ACHN (cell line): ENCODE measurements at places on chromosomes 5 and 9.

DNA sequence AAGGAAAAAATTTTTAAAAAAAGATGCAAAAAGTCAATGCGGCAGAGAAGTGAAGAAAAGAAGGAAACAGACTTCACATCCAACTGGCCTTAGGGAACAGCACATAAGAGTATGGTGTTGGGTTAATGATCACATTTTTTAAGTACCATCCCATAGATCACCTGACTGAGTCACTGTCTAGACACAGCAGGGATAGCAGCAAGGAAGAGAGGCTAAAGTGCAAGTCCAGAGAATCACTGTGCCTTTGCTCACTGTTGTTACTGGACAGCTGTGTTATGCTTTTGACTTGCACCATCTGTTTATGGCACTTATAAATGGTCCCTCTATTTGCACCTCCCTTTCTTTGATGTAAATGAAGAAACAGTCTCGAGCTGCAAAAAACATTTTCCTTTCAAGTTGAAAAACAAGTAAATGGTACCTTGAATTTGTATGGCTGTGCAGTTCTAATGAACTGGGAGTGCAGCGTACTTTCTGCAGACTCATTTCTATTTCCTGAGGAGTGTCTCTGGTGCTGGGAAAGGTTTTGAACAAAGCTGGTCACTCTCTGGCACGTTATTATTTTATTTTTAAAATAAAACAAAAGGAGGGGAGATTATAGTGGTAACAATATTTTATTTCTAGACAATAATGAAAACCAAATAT is 84.2 kb downstream of the TRPM6 start:
- peak; percentile 8 for DNase-seq

GRCh38 chr9:124940521-124940893 is 376 bp downstream of the GOLGA1 start:
- DNase-seq, result no peak

GRCh38 chr9:111525056-111525977 is at the start of gene ZNF483:
Gene ZNF483 (plus strand): TSS chr9:111525179. CDS start chr9:111527396, 2,217 bp downstream.
- peak; percentile 45 for DNase-seq

DNA sequence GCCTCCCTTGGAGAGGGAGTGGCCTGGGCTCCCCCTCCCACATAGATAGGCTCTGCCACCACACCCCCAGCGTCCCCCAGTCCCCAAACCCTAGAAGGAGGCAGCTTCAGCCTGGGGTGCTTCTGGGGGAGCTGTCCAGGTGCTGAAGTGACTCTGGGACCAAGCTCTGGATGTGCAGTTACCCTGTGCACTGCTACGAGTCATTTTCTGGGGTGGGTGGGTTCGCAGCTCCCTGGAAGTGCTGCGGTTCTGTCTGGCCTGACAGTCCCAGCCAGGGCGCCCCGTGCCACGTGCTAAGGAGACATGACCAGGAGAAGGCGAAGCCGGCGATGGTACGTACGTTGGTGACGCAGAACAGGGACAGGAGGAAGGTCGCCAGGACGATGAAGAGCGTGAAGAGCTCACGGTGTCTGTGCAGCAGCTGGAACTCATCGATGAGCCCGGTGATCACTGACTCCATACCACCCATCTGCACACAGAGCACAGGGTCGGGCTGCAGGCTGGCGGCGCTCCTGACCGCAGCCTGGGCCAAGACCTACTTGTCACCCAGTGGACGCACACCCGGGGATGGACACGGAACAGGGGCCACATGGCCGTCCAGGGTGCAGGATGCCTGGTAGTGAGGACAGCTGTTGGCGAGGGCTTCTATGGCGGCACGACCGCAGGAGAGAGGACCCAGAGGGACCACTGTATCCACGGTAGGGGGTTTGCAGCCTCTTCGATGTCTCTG is 35.7 kb downstream of the SLC6A3 start:
- peak; percentile 30 for DNase-seq

DNA sequence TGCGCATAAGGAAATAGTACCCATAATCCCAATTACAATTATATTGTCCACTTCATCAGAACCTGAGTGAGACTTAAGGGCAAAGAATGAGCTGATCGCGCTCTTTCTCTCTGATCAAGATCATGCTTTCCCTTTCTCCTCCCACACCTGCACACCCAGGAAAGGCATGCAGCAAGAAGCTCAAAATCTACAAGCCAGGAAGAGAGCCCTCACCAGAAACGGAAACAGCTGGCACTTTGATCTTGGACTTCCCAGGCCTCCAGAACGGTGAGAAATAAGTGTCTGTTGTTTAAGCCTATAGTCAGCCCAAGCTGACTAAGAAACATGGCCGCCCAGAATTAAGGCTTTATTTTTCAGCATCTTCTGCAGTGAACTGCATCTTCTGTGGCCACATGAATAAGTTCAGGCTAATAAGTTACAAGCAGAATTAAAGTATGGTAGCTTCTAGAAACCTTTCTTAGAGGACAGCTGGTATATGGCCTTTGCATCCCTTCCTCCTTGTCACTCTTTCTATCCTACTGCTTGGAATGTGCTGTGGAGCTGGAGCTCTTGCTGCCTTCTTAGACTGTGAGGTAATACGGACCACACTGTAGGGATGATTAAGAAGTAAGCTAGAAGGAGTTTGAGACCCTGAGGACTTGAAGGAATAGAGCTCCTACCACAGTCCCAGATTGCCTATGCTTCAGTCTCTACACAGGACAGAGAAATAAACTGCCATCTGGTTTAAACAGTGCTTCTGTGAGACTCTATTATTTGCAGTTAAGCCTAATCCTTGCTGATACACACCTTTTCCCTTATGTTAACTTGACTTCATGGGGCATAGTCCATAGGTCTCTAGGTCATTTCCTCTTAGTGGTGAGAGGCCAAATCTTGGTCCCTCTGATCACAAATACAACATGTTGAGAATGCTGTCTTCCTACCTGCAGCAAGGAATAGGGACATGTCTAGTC is 17.2 kb downstream of the OR2S2 start:
- no peak for DNase-seq

DNA sequence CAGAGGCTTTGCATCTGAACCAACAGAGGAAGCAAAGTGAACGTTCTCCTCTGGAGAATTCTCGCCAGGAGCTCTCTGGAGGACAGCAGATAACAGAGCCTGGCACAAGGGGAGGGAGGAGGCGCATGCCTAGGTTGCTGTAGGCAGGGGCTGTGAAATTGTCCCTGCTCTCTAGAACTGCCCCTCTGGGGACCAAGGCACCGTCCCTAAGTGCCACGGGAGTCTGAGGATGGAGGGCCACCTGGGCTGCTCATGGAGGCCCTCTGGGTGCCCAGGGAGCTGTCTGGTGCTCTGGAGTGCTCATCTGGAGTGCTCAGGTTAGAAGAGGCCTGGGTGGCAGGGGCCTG is 77.6 kb downstream of the CACNA1B start:
- no peak for DNase-seq

GRCh38 chr5:133828722-133829121 is 139.7 kb downstream of the C5orf15 start:
- no peak for DNase-seq

DNA sequence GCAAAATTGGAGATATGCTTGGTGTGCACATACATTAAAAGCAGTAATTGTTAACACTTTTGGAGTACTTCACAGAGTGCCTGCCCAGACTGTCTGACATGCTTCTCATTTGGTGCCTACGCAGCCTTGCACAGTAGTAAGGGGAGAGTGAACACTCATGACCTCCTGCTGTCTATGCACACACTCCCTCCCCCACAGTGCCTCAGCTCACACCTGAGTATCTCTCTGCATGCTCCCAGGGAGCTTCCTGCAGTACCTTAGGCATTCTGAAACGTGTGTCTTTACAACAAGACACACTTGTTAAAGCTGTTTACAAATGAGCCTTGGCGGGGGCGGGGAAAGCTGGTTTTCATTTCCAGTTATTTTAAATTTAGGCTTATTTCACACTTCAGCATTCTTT is 18.0 kb downstream of the MAP3K1 start:
- DNase-seq, result no peak

DNA sequence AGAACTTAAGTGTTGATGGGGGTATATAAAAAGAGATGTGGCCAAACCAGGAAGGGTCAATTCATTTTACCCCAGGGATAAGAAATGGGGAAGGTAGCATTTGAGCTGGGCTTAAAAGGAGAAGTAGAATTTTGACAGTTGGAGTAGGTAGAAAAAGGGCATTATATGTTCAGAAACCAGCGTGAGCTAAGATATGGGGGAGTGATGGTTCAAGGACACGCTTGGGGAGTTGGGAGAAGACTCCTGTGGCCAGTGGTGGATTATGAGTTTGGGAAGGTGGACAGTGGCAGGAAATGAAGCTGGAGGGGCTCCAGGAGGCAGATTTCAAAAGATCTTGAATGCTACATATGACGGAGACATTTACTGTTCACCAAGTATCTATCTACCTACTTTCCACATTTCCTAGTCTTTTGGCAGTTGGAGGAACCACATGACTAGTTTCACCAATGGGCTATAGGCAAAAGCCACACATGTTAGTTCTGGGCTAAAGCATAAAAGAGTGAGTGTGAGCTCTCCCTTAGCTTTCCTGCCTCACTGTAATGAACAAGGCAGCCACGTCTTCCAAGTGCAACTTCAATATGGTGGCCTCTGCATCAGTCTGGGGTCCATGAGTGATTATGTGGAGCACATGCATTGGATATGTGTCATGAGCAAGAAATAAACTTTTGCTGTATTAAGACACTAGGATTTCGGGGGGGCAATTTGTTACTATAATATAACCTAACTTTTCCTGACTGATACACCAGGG is 15.7 kb upstream of the GSN start:
- no peak for DNase-seq
